ENCODE measurements at places on chromosomes 12 and 14.

DNA sequence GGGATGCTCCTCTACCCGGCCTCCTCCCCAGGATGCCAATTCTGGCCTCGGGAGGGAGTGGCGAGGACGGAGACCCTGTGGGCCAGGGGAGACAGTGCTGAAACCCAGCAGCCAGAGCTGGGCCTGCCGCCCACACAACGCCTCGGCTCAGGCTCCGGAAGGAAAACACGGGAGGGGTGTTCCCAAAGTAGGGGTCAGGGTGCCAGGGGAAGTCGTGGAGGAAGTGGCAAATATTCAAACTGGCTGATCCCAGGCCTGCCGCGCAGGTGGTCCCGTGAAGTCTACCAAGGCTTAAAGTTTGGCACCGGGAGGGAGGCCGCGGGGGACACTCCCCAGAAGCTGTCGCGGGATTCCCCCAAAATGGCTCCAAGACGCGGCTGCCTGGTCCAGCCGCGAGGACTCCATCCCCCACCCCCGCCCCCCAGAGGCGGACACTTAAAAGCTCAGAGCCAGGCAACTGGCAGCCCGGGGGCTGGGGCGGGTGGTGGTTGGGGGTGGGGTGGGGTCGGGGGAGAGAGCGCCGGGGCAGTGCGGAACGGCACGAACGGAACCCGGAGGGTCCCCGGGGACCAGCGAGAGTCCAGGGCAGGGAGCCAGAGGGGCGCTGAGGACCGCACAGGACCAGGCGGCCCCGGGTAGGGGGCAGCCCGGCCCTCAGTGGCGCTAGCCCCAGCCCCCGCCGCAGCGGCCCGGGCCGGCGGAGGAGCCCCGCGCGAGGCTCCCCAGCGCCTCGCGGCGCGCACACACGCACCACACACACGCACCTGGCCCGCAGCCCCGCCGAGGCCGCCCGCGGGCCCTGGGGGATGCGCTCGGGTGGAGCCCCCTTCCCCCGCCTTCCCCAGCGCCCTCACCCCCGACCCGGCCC is 20.0 kb downstream of the BEGAIN start:
- no peak for DNase-seq

GRCh38 chr12:48775991-48776649 is 12.8 kb downstream of the ADCY6 start:
- DNase-seq: no peak

- no peak for DNase-seq
These were observed 14.6 kb downstream of the SLC38A4 start for GRCh38 chr12:46811185-46811584.

GRCh38 chr12:63955831-63956666 is 111.5 kb downstream of the SRGAP1 start:
- no peak for DNase-seq

- DNase-seq: peak; percentile 88
These were observed at the start of gene ITGB7 for GRCh38 chr12:53207042-53207441. TSS of gene ITGB7 (minus strand) at chr12:53207251. CDS start at chr12:53200443, 6,808 bp downstream.

GRCh38 chr14:92437729-92438285 is 75.8 kb upstream of the RIN3 start:
- no peak for DNase-seq

- no peak for DNase-seq
These were observed 49.3 kb downstream of the SLC4A8 start for GRCh38 chr12:51473947-51474346.

GRCh38 chr14:95657454-95657853 is 28.8 kb upstream of the TCL1B start:
- no peak for DNase-seq

DNA sequence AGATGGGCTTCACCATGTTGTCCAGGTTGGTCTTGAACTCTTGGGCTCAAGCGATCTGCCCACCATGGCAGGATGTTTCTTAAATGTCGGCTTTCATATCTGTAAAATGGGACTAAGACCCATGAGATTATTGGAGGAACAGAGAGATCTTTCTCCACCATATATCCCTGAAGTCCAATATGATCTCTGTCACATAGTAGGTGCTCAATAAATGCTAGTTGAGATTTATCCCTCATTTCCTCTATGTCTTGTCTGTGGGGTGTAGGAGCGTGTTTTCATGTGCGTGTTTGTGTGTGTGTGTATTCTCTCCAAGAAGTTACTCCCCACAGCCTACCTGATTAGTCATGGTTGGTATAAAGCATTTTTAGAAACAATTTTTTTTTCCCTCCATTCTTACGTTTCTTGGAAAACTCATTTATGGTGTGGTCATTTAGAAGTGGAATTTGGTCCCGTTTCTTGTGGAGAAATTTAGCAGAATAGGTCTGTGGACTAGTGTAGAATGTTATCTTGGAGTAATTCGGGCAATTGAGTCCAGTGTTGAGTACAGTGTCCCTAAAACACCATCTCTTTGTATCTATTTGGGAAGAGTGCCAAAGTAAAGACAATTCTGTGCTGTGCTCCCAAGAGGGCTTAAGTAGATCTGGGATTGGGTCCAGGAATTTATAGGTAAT is 4.3 kb downstream of the STRAP start:
- no peak for DNase-seq

DNA sequence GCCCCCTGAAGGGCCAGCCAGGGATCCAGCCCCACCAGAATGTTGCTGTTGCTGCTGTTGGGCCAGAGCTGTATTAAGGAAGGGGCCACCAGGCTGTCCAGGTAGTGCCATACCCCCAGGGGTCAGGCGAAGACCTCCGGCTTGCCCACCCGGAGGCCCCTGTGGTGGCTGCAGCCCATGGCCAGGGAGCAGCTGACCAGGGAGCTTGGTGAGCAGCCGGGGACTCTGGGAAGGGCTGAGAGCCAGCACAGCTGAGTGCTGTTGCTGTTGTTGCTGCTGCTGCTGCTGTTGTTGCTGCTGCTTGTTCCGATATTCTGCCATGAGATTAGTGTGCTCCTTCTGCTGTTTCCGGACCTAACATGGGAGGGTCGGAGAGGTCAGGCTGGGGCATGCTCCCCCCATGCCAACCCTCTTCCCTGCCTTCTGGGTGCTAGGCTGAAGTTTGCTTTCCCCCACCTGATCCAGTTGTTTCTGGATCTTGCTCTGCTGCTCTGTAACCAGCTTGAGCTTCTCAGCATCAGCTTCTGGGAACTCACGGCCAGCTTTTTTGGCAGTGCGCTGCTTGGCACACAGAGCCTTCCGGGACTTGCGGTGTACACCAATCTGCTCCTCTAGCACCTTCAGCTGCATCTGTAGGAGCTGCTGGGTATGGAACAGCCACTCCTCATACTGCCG is 15.2 kb upstream of the PRKAG1 start:
- DNase-seq: no peak

- DNase-seq: no peak
These were observed 30.7 kb downstream of the TMEM229B start for GRCh38 chr14:67457782-67458181.

GRCh38 chr12:131136539-131136872 is 182.8 kb downstream of the ADGRD1 start:
- DNase-seq: no peak

DNA sequence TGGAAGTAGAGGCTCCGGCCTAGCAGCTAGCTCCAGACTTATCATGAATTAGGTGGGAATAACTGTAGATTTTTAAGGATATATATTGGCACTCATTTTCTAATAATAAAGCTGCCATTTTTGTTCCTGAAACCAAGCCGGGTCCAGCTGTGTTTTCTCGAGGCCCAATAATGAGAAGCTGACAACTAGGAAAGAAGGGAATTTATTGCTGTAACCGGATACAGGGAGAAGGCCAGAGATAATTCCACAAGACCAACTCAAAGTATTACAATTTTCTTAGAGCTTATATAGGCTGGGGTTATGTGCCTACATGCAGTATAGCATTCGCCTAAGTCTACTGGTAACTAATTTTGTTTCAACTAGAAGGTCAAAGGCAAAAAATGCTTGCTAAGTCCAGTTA is 122.3 kb upstream of the FBXO33 start:
- no peak for DNase-seq

GRCh38 chr12:94667031-94667540 is 16.7 kb upstream of the TMCC3 start:
- DNase-seq: no peak

- DNase-seq: no peak
These were observed 150.6 kb upstream of the FUT8 start for GRCh38 chr14:65261946-65262345.

- DNase-seq: no peak
These were observed 304 bp downstream of the KCTD10 start for GRCh38 chr12:109476807-109477184.

GRCh38 chr12:93663006-93663728 is 14.0 kb upstream of the CRADD start:
- DNase-seq: no peak

DNA sequence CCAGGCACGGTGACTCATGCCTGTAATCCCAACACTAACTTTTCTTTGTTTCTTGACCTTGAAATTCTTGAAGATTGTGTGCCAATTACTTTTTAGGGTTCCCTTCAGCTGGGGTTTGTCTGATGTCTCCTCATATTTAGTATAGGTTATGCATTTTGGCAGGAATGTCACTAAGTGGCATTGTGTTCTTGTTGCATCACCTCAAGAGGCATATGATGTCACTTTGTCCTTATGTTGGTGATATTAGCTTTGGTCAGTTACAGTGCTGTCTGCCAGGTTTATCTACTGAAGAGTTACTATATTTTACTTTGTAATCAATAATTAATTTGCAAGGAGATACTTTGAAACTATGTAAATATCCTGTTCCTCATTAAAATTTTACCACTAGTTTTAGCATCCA is 61.0 kb upstream of the BTG1 start:
- no peak for DNase-seq

DNA sequence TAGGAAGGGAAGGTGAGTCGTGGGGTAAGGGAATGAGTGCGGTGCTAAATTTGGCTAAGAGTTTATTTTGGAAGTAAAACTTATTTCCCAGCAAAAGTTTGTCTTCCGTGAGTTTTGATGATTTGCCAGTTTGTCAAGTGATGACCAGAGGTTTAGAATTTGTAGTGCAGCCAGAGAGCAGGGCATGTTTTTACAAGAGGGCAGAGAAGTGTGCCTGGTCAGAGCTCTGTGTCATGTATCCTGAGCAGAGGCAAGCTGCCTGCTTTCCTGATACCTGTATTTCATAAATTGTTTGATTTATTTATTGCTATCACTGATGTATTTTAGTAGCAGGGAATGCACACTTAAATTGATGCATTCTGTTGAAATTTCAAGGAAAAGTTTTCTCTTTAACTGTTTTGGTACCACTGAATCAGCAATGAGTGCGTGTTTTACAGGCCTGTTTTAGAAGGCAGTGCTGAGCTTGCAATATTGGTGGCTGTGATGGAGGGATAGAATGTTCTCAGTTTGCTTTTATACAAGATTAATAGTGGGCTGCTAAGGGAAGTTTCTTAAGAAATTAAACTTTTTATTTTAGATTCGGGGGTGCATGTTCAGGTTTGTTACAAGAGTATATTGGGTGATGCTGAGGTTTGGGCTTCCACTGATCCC is 19.7 kb upstream of the RD3L start:
- no peak for DNase-seq

GRCh38 chr14:81144824-81145603 is 75.7 kb downstream of the GTF2A1 start:
- DNase-seq: no peak

- DNase-seq: no peak
These were observed 84.6 kb downstream of the ITPR2 start for GRCh38 chr12:26748412-26748740.

DNA sequence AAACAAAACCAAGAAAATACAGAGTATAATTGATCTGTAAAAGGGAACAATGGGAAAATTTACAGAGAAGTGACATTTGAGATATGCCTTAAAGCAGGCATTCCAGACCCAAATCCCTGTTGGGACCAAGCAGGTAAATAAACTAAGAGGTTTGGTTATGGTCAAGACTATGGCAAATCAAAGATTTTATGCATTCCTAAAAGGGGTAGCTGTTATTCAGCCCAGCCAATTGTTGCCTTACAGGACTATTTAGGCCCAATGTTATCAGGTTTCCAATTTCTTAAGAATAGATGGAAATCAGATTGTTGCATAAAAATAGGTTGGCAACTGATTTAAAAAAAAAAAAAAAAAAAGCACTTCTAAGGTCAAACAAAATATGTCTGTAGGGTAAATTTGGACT is 5.3 kb downstream of the DNAI7 start:
- DNase-seq: no peak

- DNase-seq: no peak
These were observed 56.7 kb downstream of the EPS8 start for GRCh38 chr12:15732341-15733061.

DNA sequence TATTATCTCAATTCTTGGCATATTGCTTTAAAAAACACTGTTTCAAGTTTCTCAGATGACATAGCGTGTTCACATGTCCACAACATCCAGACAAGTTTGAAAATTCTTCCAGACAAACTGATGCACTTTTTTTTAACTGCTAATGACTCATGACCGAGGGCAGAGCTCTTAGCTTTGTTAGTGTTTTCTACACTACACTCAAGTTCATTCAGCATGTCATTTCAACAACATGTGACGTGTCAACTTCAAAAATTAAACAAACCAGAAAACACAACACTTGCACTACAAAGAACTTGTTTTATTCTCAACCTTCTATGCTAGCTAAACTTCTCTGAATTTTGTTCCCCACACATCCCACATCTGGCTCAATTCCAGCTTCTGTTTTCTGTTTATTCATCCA is 1186.3 kb upstream of the FLRT2 start:
- no peak for DNase-seq

- no peak for DNase-seq
These were observed 952.5 kb upstream of the ATXN7L3B start for GRCh38 chr12:73585136-73585535.

DNA sequence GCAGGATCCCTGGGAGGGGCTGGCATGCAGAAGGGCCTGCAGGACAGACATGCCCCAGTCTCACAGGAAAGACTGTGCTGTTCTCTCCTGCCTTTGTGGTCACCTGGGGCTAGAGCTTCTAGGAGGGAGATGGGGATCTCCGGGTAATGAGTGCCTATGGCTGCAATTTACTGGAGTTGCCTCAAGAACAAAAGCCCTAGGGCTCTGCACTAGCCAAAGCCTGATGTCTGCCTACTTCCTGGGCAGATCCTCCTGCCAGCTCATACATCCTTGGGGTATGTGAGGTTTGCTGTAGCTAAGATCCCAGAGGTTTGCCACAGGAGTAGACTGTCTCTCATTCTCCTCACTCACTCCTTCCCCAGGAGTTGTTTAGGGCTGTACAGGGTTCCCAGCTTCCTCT is 106.9 kb upstream of the PPFIA2 start:
- DNase-seq: no peak

GRCh38 chr14:103066399-103066798 is 9.1 kb upstream of the CDC42BPB start:
- DNase-seq: no peak

Measured in T-helper 2 cell (primary cell).